OCI-LY7 (cell line): ENCODE measurements at places on chromosomes 4 and X.

DNA sequence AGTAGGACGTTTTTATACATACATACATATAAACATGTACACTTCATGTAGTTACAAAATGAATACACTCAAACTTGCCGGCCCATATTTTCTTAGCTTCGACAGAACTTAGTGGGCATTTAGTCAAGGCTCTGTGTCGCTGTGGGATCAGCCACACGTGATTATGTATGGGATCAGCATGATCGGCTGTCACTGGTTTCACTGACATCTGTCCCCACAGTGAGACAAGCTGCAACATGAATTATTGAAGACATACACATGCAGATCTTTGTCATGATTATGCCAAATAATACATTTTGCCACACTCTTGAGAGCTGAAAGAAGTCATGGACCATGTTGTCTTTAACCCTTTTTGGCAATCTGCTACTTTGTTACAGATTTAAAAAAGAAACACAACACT is 38.2 kb upstream of the NAA11 start:
- DNase-seq: no peak

- peak; percentile 90 for DNase-seq
Measured at GRCh38 chr4:185587427-185588161, 52.3 kb upstream of the PDLIM3 start.

- DNase-seq: no peak
Measured at GRCh38 chrX:1598876-1599790, 7.7 kb downstream of the AKAP17A start.

DNA sequence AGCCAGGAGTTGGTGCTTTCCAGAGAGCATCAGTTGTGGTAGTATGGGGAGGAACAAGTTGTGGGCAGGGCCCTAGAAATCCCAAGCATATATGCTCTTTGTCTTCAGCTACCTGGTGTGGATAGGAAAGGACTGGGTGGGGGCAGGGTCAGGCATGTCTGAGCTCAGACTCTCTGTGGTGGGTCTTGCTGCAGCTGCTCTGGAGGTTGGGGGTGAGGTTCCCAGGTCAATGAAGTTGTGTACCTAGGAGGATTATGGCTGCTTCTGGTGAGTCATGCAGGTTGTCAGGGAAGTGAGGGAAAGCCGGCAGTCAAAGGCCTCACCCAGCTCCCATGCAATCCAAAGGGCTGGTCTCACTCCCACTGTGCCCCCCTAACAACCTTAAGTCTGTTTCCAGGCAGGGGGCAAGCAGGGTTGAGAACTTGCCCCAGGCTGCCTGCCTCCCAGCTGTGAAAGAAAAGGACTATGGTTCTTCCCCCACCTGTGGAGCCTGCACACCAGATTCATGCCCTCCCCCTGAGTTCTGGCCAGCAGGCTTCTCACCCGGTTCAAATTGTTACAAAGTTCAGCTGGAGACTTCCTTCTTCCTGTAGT is 30.4 kb upstream of the QRFPR start:
- DNase-seq: no peak

DNA sequence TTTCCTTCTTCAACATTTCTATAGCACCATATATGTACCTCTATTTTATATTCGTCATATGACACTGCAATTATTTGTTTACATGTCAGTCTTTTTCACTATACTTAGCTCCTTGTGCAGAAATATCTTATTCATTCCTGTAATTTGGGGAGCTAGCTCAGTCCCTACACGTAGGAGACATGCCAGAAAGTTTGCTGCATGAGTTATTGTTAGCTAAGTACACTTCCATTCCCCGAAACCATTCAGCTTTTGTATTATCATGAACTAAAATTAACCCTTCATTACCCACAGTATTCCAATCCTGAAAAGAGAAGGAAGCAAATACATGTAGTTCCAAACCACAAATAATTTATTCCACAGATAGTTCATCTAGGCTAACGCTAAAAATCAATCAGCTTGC is 10.2 kb downstream of the CBR4 start:
- no peak for DNase-seq

- no peak for DNase-seq
Measured at GRCh38 chrX:77484045-77484444, 36.9 kb downstream of the FGF16 start.

GRCh38 chr4:72376901-72377300 is 192.1 kb downstream of the ADAMTS3 start:
- DNase-seq: no peak

GRCh38 chr4:763922-764321 is 58.3 kb downstream of the PCGF3 start:
- no peak for DNase-seq

GRCh38 chr4:56424697-56425514 is 10.5 kb downstream of the PPAT start:
- peak; percentile 43 for DNase-seq
